ENCODE measurements at places on chromosomes 1 and 21.

GRCh38 chr1:226586650-226587422, 38.3 kb downstream of the STUM start:
- DNase-seq: no peak

DNA sequence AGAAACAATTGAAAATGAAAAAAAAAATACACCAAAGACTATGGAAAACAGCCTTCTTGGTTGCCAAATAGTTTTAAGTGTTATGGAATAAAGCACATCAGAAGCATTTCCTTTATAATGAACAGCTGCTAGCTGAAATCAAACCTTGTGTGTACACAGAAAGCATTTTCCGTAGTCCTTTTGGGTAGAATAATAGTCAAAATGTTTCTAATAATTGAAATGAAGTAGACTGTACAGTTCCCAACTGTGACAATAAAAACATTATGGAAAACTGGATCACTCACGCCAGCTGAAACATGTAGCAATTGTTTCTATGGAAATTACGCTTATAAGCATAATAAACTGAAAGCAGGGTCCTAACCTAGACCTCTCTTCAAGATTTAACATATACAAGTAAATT, 856.3 kb upstream of the B3GALT2 start:
- no peak for DNase-seq

- DNase-seq: no peak
Measured at GRCh38 chr1:179003512-179004066, 22.1 kb upstream of the FAM20B start.

DNA sequence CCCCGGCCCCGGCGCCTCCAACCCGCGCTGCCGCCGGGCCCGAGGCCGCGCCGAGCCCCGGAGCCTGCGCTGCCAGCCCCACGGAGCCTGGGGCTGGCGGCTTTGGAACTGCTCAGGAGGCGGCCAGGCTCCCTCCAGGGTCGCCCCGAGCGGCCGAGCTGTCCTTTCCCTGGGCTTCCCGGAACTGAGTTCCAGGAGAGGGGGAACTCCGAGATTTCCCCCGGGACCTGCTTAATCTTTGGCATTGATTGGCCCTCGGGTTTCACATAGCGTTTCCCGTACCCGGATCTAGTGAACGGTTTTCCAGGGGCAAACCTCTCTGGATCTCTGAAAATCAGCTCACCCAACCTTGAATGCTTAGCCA, 504 bp downstream of the H6PD start:
- no peak for DNase-seq

DNA sequence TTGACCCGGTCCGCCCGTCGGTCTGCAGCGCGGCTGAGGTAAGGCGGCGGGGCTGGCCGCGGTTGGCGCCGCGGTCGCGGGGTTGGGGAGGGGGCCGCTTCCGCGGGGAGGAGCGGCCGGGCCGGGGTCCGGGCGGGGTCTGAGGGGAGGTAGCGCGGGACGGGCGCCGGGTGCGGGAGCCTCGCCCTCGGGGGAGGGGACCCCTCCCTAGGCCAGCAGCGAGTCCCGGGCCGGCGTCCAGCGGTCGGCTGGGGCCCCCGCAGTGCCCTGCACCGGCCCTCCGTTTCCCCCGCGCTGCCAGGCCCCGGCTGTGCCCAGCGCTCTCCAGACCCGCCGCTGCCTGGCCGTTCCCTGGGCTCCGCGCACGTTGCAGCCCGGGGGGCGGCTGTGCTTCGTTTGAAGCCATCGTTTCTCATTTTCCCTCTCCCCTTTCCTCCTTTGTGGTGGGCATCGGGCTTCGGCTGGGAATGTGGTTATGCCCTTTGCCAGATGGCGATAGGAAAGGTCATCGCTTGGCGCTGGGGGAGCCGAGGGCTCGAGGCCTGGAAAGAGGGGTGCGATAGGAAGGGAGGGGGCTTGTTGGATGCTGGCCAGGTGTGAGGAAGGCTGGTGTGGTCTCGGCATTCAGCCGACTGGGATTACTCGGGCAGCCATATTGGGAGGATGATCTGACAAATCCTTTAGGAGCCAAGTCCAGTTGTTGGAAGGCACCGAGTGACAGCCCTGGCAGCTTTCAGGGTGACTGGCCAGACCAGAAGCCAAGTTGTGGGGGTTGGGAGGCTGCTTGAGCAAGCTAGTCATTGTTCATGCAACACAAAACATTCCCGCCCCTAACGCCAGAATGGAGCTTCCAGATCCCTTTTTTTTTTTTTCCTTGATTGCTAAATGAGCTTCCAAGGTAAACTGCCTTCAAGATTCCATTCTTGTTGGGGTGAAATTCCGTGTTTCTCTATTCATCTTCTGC, 753 bp downstream of the KIF1B start:
- DNase-seq: no peak

DNA sequence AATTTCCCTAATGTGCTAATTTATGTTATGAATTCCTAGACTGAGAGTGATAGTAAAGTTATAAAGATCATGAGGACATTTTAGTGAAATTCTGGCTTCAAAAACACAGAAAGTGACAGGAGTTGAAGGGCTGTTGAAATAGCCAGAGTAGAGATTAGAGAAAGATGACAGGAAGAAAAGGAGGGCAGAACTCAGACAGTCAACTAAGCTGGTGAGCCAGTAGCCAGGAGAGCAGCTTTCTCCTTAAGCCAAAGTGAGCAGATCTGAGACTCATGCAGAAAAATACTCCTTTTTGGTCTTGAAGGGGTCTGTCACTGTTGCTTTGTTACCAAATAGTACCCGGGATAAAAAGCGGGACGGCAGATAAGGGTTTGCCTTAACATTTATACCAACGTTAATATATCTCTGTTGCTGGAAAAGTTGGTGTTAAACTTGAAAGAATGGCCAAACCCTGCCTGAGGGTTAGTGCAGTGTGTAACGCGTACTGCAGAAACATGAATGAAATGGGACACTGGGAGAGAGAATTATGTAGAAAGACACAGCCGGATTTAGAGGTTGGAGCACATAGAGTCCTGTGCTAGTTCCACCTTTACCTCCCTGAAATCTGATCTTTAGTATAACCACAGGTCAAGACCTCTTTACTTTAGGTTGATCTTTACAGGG, 12.8 kb downstream of the AHCYL1 start:
- DNase-seq: no peak

GRCh38 chr1:41272601-41273000, 30.5 kb upstream of the SCMH1 start:
- DNase-seq: no peak

GRCh38 chr1:95889400-95889799, 655.4 kb downstream of the RWDD3 start:
- no peak for DNase-seq

DNA sequence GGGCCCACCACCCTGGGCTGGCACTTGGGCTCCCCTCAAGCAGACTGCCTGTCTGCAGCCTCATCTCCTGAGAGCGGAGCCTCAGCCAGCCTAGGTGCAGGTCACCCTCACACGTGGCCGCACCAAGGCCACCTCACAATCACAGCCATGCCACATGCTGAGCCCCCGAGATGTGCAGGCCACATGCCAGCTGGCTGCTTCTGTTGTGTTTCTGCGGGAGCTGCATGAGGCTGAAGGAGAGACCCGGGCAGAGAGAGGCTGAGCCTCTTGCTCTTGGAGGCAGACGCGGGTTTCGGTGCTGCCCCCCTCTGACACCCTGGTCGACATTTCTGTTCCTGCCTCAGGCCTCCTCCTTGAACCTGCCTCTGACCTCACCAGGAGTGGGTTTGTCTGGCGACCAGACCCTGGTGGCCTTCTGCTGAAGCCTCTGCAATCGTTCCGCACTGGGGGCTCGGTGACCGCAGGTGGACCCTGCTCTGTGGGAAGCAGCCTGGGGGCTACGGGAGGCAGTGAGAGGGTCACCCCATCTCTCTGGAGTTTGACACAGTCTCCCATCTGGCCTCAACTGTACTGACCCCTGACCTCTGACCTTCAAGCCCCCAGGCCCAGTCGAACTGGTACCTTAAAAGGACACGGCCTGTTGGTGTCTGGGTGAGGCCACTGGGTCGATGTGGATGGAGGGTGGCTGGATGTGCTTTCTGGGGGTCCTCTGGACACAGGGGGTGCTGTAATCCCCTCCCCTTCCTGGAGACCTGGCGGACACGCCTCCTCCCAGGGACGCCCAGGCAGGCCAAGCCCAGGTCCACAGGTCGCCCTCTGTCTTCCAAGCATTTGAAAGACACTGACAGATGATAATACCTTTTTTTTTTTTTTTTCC, 13.0 kb upstream of the C1orf174 start:
- no peak for DNase-seq

DNA sequence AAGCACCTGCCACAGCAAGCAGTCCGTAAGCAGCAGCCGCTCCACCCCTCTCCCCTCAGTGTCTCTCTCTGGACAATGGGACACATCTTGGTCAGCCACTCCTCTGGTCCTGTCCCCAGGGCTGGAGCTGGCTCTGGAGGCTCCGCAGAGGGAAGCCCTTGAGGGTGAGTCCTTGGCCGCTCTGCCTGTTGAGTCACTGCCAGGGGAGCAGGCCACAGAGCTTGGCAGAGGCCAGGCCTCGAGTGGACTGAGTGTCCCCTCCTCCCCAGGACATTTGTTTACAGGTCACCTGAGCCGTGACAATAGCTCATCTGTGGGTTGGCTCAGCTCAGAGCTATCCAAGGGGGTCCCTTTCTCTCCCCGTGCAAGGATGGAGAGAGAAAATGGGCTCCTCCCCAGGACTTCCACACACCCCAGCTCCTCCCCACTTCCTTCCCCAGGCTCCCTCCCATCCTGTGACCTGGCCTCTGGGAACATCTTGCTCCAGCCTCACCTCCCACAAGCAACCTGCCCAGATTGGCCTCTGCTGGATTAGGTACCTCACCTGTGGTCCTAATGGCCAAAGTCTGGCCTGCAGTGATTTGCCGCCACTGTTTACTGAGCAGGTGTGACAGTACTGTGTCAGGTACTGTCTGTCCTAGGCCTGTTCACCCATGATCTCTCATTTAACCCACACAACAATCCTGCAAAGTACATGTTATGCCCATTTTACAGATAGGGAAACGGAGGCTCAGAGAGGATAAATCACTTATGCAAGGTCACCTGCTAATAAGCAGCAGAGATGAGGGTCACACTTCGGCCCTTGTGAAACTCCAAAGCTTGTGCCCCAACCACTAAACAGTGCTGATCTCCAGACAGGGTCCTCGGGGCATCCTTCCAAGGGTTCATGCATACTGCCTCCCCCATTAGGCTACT, 4.8 kb downstream of the FAM131C start:
- DNase-seq: no peak

GRCh38 chr21:29187944-29188343, 57.5 kb downstream of the MAP3K7CL start:
- no peak for DNase-seq
